ENCODE measurements at places on chromosomes 2 and 18.

DNA sequence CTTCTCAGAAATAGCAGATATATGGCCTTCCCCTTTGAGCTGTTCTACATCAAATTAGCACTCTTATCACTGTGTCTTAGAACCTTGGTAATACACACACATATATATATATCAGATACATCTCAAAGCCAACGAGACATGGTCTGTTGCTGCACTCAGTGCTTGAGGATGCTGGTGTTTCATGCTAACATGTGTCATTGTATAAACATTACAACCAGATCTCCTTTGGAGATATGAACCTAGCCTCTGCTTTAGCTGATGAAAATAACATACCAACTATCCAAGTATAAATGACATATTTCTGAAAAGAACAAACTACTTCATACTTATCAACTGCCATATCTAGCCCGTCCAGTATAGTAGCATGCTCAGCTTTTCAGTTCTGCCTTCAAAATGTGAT lies 226.7 kb upstream of the HNRNPA3 start:
- no peak for DNase-seq

- DNase-seq: no peak
Observed at GRCh38 chr18:58194028-58194427, 150.0 kb downstream of the NEDD4L start.

GRCh38 chr2:3636586-3637310 lies 21.3 kb upstream of the ALLC start:
- no peak for DNase-seq

DNA sequence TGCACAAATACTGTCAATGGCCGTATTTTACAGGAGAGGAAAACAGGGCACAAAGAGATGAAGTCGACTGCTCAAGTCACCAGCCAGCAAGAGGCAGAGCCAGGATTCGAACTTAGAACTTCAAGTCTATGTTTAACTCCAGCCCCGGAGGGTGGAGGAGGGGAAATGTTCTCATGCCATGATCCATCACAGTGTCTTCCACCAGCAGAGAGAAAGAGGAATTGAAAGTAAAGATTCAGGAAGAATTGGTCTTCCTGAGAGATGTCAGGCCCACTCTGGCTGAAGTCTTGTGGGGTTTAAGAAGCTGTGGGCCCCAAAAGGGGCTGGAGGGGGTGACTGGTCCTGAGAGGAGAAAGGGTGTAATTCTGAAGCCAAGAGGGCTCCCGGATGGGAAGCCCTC lies 260.0 kb downstream of the TNS1 start:
- no peak for DNase-seq

- DNase-seq: peak; percentile 75
Observed at GRCh38 chr2:69816923-69817542, 12.4 kb upstream of the GMCL1 start.

DNA sequence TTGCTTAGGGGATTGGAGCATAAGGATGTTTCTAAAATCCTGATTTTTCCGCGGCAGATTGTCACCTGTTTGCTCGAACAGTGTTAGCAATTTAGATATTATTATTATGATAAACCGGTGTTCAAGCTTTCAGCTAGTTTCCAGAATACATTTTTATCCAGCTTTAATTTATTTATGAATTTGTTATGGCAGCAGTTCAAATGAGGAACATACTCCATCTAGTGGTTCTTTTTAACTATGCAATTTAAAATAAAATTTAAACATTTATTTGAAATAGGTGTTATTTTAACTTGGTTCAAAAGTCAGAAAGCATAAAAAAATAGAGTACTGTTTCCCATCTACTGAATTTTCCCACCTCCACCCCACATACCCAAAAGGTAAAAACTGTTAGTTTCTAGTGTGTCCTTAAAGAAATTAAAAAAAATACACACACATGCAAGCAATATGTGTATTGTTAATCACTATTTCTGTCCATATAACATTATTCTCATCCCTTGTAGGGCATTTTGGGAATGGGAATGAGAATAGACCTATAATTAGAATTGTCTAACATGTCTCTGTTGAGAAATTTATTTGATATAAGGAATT lies 23.2 kb downstream of the ACOXL start:
- peak; percentile 32 for DNase-seq

DNA sequence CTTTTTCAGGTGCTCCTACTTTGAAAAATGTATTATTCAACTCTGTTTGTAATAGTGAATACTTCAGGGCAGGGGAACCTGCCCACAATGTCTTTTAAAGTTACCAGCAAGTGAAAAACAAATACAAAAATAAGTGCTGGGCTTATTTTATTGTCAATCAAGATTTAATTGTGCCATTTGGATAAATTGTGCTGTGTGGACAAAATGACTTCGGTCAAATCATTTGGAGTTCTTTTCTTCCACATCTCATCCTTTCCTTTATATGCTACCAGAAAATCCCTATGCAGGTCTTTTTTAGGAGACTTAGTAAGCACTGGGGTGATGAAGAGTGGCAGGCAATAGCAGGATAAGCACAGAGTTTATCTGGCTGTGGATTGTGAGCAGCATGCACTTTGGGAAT lies 63.9 kb downstream of the NYAP2 start:
- no peak for DNase-seq

- no peak for DNase-seq
Observed at GRCh38 chr2:211837206-211837605, 701.4 kb downstream of the ERBB4 start.

DNA sequence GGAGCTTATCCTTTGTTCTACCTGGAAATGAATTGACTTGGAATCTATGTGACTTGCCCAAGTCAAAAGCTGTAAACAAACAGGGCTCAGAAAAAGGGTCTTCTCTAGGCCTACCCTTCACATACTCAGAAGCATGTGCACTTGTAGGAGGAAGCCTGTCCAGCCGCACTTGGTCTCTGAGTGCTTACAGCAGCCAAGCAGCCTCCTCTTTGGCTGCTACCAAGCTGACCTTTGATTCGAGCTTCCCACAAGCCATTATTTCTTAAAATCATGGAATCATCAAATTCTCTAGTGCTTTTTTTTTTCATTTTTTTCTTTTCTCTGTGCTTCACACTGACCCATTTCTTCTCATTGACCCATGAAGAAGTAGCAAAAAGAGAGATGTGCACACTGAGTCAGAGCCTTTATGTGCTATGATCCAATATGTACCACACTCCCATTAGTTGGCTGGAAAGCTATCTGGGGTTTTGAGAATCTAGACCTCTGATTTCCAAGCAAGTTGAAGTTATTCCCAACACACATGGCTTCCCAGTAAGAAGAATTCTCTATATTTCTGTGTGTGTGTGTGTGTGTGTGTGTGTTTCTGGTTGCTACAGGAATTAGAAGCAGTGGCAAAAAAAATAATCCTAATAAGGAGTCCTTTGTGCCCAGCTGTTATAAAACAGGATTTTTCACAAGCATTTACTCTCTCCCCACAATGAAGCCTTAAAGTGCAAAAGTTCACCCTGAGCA lies 550.3 kb upstream of the TNP1 start:
- DNase-seq: no peak

GRCh38 chr2:119823734-119824334 lies 64.1 kb downstream of the PTPN4 start:
- DNase-seq: peak; percentile 62

DNA sequence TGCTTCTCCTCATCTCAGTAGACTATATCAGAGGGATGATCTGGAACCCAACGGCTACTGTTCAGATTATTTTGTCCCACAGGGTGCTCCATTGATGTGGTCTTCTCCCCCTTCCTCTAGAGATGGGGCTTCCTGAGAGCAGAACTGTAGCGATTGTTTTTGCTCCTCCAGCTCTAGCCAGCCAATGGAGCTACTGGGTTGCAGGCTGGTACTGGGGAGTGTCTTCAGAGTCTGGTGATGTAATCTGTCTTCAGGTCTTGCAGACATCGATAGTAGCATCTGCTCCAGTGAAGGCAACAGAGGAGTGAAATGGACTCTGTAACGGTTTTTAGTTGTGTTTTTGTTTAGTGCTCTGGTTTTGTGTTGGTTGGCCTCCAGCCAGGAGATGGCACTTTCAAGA lies 621.9 kb downstream of the RNF144A start:
- no peak for DNase-seq

- DNase-seq: no peak
Observed at GRCh38 chr2:230472621-230473018, 56.6 kb downstream of the SP100 start.

GRCh38 chr18:79402977-79403722 lies 7.4 kb downstream of the NFATC1 start:
- no peak for DNase-seq

DNA sequence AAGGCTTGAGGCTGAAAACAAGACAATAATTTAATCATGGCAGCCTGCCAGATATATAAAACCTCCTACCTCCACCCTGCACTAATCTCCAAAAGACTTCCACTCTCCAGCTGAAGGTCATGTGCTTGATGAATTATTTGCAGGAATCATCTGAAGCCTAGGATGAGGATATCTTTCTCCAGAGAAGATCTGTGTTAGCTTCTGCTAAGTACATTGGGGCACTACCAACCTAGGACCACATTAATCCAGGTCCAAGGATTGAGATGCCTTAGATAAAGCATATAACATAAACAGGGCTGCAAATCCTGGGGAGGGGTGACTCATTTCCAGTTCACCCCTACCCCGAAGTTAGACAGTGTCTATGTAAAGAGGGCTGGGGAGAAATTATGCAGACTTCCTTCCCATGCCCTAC lies 80.5 kb upstream of the FRZB start:
- peak; percentile 20 for DNase-seq

DNA sequence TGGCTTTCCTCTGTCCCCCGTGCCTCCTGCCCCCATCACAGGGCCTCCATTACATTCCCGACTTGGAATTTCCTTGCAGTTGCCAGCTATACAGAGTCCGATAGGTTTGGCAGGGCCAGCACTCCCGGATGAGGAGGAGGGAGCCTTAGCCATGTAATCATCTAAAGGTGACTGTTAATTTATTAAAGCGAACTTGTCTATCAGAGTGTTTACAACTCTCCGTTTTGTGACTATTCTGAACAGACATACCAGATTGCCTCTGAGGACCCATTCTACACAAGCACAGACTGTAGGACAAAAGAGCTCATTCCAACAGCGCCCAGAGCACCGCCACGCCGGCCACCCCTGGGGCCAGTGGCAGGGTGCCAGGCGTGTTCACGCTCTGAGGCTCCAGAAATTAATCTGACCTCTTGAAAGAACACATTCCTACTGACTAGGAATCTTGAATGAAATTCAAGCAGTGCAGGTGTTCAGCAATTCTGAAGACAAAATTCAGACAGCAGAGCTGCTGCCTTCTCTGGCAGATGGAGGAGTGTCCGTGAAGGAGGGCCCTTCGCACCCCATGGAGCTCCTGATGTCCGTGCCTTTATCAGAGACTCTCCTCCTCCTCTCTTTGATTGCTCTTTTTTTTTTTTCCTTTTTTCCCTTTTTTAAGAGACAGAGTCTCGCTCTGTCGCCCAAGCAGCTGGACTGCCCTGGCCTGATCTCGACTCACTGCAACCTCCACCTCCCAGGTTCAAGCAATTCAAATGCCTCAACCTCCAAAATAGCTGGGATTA lies 58.1 kb upstream of the RALBP1 start:
- DNase-seq: no peak

- DNase-seq: no peak
Observed at GRCh38 chr2:61235716-61236115, 73.7 kb downstream of the C2orf74 start.

Data from kidney capillary endothelial cell (primary cell).